Fibroblast of the aortic adventitia (primary cell): ENCODE measurements at places on chromosomes 4 and X.

DNA sequence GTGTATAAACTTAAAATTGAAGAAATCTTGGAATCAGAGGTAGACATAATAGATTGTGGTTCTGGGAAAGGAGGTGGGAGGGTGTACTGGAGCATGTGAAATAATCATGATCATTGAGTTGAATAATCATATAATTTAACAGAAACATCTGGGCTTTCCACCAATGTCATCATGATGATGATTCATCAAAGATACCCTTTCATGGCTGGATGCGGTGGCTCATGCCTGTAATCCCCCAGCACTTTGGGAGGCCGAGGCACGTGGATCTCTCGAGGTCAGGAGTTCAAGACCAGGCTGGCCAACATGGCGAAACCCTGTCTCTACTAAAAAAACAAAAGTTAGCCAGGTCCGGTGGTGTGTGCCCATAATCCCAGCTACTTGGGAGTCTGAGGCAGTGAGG lies 6.7 kb upstream of the RUFY3 start:
- peak; percentile 45 for DNase-seq

DNA sequence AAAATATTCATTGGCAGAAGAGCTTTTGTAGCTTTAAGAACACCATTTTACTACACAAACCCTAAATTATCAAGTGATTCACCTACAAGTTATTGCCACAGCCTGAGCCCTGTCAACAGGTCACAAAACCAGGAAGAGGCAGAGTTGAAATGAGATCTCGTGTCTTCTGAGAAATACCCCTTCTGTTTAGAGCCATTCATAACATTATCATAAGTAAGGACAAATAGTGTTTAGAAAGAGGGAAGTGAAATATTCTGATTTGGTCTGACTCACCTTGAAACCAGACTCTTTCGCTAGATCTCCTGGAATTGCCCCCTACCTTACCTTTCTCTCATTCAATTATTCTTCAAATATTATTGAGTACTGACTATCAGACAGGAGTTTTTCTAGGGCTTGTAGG lies 5.9 kb downstream of the ETDB start:
- DNase-seq: no peak

DNA sequence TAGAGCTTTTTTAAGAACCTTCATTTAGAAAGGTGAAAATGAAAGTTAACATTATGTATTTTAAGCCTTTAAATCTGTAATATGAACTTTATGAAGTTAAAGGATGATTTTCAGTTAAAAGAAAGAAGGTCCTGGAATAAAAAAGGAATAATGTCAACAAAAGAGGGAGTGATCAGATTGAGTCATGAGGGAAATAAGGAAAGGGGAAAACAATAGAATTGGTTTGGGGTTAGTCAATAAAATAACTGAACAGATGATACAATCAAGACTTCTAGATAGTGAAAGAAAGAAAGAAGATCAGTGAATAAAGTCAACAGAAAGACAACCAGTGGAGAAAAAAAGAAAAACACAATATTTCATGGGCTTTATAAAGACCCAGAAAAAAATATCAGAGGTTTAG lies 291.6 kb upstream of the ARSJ start:
- DNase-seq: no peak

GRCh38 chr4:147975325-147975724 lies 243.4 kb downstream of the ARHGAP10 start:
- DNase-seq: peak; percentile 87

GRCh38 chr4:145299380-145300076 lies 119.1 kb upstream of the OTUD4 start:
- peak; percentile 46 for DNase-seq
